Activated CD4-positive, alpha-beta memory T cell treated with anti-CD3 and anti-CD28 coated beads, Interleukin-2, amount 10 ng/mL, durations not matched to agents 7 days and 5 days (primary cell): ENCODE measurements at places on chromosomes 4 and X. TPM values are rescaled to one million over a fixed set of nuclear protein-coding genes. Genes with fewer than 3 reads are reported as not detected.

The ZNF518B gene
- 23.5 TPM for total RNA-seq

The MYOZ2 gene
- not detected for total RNA-seq

The SPARCL1 gene
- not detected for total RNA-seq

The GPR119 gene
- total RNA-seq = not detected

The TCEANC gene
- total RNA-seq = 4.6 TPM

The SHROOM2 gene
- not detected for total RNA-seq

The CLCN5 gene
- 3.0 TPM for total RNA-seq

The UGT2B17 gene
- total RNA-seq = not detected

The GUF1 gene
- total RNA-seq = 18.0 TPM

The CFAP47 gene
- not detected for total RNA-seq

The RPS6KA6 gene
- 0.05 TPM for total RNA-seq

The ADGRG2 gene
- not detected for total RNA-seq

The TLR10 gene
- 0.53 TPM for total RNA-seq

The PDCL2 gene
- not detected for total RNA-seq

The GPR143 gene
- not detected for total RNA-seq

The CCDC110 gene
- total RNA-seq = not detected

The FAT1 gene
- 0.03 TPM for total RNA-seq

The PPP1R2C gene
- not detected for total RNA-seq

The FDCSP gene
- not detected for total RNA-seq

The SLC2A9 gene
- total RNA-seq = 0.55 TPM

The ACE2 gene
- total RNA-seq = not detected

The MANBA gene
- total RNA-seq = 13.6 TPM

The BST1 gene
- 0.40 TPM for total RNA-seq

The HSFX1 gene
- total RNA-seq = 1.1 TPM

The SCML1 gene
- total RNA-seq = 0.50 TPM

The PITX2 gene
- not detected for total RNA-seq

The RPL9 gene
- 916 TPM for total RNA-seq

The VBP1 gene
- 61.9 TPM for total RNA-seq

The UGT2B11 gene
- not detected for total RNA-seq

The TEX13D gene
- not detected for total RNA-seq

The RNF212 gene
- 0.88 TPM for total RNA-seq

The CD40LG gene
- 139 TPM for total RNA-seq

The CLNK gene
- not detected for total RNA-seq

The EXOC1 gene
- total RNA-seq = 37.2 TPM

The SNCA gene
- 11.6 TPM for total RNA-seq

The RHOH gene
- 126 TPM for total RNA-seq

The HSFX3 gene
- total RNA-seq = not detected

The C4orf51 gene
- not detected for total RNA-seq

The COL4A5 gene
- total RNA-seq = not detected

The ADGRG4 gene
- total RNA-seq = not detected

The SPANXA2 gene
- total RNA-seq = not detected

The ATOH1 gene
- total RNA-seq = not detected

The COL4A6 gene
- total RNA-seq = not detected

The AKAP4 gene
- not detected for total RNA-seq

The HNRNPDL gene
- total RNA-seq = 291 TPM

The OFD1 gene
- total RNA-seq = 41.3 TPM

The QDPR gene
- total RNA-seq = 26.4 TPM

The FAM50A gene
- 62.4 TPM for total RNA-seq

The RASL11B gene
- total RNA-seq = 0.25 TPM

The RHOXF2B gene
- not detected for total RNA-seq

The CDKL2 gene
- total RNA-seq = 1.3 TPM

The GPRIN3 gene
- total RNA-seq = 106 TPM

The STS gene
- 1.2 TPM for total RNA-seq

The CTAG2 gene
- not detected for total RNA-seq
